ENCODE measurements at places on chromosomes 4 and X.

- peak; percentile 40 for DNase-seq
These were observed 1.2 kb downstream of the GPM6B start for GRCh38 chrX:13815664-13816063.

GRCh38 chr4:175330652-175331051 lies 412.5 kb downstream of the ADAM29 start:
- no peak for DNase-seq

GRCh38 chr4:26073886-26074560 lies 160.0 kb downstream of the SMIM20 start:
- no peak for DNase-seq

- DNase-seq: no peak
These were observed 204.5 kb upstream of the IGFBP7 start for GRCh38 chr4:57314636-57315035.

GRCh38 chr4:40365766-40366165 lies 30.6 kb downstream of the CHRNA9 start:
- DNase-seq: no peak

GRCh38 chr4:106039796-106040195 lies 144.5 kb downstream of the NPNT start:
- no peak for DNase-seq

DNA sequence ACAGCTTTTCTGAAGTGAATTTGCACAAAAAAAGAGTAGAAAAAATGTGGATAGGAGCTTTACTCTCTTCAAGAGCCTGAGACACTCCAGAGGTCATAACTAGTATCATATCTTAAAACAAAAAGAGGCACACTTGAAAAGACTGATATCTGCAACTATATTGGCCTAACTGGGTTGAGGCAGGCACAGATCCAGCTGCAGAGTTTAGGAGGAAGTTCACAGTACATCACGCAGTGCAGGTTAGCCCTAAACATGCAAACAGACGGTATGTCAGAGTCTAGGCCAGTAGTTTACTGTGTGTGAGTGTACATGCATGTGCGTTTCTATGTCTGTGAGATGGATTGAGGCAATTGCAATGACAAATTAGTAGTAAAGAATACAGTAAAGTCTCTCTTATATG lies 24.2 kb upstream of the CT47A1 start:
- DNase-seq: no peak

- DNase-seq: no peak
These were observed 67.3 kb downstream of the GLUD2 start for GRCh38 chrX:121114691-121115090.

GRCh38 chrX:136376713-136377112 lies 76.0 kb downstream of the ADGRG4 start:
- DNase-seq: no peak

GRCh38 chr4:80726471-80726870 lies 304.0 kb upstream of the BMP3 start:
- no peak for DNase-seq

DNA sequence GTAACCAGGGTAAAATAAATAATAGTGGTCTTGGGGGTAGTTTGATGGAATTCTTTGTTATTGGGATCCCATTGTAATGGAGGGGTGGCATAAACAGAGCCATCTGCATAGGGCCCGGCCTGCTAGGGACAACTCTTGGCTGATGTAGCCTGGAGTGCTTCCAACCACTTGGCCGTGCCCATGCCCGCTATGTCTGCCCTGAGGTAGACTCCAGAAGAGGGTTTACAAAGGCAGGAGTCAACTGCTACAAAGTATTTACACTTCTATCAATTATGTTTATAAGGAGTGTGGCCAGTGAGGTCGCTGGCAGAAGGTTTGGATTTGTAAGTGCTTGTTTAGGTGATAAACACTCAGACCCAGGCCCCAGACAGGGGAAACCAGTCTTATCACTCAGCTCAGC lies 8.1 kb downstream of the RASL11B start:
- DNase-seq: peak; percentile 86

- no peak for DNase-seq
These were observed 64.4 kb upstream of the ENPEP start for GRCh38 chr4:110411574-110412011.
